ENCODE measurements at places on chromosomes 4 and X.

DNA sequence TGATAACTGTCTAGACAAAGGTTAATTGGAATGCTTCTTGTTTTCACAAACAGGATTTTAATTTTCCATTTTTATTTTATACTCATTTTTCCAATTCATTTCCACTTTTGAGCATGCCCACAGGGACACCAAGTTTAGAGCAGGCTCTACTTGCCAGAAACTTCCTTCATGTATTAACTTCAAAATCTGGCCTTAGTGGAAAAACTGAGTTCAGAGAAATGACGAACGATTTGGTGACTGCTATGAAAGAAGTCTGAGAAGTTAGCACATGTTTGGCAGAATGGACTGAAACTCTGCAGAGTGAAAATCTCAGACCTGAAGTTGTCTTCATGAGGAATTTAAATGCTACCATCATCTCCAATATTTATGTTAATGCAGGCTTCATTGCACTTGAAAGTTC lies 214.1 kb downstream of the THOC2 start:
- DNase-seq, result no peak

- DNase-seq, result no peak
These were observed 30.8 kb upstream of the C1GALT1C1 start for GRCh38 chrX:120660637-120661036.

DNA sequence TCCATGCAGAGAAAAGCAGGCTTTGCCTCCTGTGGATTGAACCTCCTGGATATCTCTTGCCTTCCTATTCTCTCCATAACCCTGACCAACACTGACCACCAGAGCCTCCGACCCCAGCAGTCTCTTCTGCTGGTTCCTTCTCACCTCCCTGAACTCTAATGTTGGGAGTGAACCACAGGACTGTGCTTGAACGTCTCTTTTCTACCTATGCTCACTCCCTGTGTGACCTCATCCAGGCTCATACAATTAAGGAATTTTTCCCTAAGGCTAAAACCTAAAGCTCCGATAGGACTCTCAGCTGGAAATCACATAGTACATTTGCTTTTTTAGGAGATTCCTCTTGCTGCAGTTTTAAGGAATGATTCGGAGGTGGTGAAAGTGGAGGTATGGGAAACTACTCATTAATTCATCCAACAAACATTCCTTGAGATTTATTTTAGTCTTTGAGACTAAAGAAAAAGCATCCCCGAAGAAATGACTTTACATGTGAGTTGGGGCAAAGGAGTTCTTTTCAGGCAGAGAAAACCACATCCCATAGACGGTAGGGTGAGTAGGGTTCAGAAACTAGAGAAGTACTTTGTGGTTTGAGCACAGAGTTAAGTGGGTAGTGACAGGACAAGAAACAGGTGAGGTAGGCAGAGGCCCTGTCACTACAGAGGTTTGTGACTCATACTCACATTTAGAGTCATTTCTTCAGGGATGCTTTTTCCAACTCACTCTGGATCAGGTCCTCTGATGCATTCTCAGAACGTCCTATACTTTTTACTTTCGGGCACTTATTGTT lies 30.8 kb downstream of the NDNF start:
- DNase-seq, result no peak

- DNase-seq, result no peak
These were observed 1920.6 kb downstream of the ARAP2 start for GRCh38 chr4:34323549-34324320.

DNA sequence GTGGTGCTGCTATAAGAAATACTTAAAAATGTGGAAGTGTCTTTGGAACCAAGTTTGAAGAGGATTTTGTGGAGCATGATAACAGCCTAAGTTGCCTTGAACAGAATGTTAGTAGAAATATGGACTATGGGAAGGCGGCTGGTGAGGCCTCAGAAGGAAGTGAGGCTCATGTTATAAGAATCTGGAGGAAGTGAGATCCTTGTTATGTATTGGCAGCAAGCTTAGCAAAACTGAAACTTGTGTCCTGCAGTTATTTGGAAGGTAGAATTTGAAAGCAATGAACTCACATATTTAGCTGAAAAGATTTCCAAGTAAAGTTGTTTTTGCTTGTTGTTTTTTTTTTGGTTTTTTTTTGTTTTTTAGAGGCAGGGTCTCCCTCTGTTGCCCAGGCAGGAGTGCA lies 13.6 kb upstream of the MED14 start:
- no peak for DNase-seq

DNA sequence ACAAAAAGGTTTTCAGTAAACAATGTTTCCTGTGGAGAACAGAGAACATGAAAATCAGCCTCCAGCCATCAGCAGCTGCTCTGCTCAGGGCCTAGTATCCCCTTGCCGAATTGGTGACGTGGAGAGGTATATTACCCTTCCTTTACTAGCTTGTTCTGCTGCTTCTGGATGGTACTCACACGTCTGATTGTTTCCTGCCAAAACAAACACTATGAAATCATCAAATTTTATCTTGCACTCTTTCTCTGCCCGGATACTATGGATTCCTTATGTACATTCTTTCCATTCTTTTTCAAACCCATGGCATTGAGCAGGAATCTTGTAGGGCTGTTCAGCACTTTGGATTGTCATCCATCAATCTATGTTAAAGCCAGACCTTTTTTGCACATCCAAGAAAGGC lies 18.8 kb upstream of the METAP1 start:
- DNase-seq, result no peak

DNA sequence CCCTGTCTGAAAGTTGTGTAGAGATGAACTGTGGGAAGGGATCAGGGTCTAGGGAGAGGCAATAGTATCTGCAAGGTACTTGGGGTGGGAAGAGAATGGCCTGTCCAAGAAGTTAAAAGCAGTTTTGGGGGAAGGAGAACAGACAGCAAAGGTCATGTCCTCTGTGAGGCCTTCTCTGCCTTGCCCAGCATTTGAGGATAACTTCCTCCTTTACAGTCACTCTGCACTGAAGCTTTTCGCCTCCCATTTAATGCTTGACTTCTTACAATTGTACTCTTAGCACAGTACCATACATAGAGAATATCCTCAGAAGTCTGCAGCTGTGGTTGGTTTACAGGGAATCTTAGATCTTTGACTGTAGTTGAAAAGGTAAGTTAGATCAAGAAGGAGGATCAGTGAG lies 121.8 kb upstream of the AP1S2 start:
- DNase-seq, result no peak

- DNase-seq, result no peak
These were observed 18.8 kb upstream of the SMIM14 start for GRCh38 chr4:39657465-39657864.

GRCh38 chr4:52643785-52644244 lies 15.3 kb downstream of the USP46 start:
- no peak for DNase-seq
